ENCODE measurements at places on chromosomes 7 and 10.

GRCh38 chr7:114530057-114530611 lies 115.5 kb downstream of the FOXP2 start:
- ATAC-seq: no peak

DNA sequence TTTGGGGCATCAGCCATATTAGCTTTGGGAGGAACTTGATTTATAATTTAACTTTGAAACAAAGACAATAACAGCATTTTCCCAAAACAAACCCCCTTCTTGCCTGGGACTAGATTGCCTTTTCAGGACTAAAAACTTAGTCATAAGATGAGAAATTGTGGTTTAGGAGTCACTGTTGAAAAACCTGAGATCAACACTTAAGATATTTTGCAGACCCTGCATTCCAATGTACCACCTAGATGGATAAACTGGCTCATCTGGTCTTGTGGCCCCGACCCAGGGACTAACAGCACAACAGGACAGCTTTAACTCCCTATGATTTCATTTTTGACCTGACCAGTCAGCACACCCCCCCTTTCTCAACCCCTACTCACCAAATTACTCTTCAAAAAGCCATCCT lies 1165.4 kb downstream of the XPNPEP1 start:
- no peak for ATAC-seq

- ATAC-seq: no peak
Measured at GRCh38 chr7:101557421-101557820, 71.7 kb downstream of the MYL10 start.

DNA sequence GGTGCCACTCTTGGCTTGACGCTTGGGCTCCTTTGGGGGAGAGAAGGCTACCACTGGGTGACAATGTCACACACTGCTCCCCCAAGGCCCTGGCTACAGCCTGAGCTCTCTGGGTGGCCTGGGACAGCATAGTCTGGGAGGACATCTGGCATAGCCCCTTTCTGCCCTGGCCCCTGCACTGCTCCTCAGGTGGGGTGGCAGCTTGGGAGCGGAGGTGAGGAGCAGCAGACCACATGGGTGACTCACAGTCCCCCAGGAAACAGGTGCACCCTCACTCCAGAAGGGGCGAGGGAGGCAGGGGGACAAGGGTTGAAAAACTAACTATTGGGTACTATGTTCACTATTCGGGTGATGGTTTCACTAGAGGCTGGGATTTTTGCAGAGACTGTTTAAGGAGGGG lies 45.2 kb downstream of the NPTX2 start:
- no peak for ATAC-seq

DNA sequence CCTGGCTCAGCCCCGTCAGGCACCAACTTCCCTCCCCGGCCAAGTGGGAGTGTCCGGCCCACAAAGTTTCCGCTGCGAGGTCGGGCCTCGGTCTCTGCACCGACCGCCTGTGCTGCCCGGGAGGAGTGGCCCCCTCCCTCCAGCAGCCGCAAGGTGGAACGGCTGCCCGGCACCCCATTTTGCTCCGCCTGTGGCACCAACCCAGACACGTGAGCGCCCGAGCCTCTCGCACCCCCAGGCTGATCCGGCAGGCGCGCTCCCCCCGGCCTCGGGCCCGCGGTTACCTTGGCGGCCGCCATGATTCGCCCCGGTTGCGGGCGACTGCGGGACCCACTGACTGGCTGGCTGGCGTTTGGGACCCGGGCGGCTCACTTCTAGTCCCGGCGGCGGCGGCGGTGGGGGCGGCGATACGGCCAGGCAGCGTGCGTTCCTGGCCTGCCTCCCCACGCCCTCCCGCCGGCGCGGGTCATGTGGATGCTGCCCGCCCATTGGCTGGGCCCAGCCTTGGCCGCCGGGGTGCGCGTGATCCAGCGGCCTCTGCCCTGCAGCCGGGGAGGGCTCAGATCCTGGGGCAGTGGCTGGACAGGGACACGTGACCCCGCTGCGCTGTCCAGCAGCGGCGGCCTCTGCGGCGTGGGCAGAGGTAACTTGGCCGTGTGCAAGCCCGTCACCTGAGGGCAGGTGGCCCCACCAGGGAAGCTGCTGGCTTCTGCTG lies at the start of gene SLC25A13:
TSS of gene SLC25A13 (minus strand) at position 441 of the 715 bp plus-strand sequence. CDS start at position 299, 142 bp downstream.
- peak; percentile 93 for ATAC-seq

DNA sequence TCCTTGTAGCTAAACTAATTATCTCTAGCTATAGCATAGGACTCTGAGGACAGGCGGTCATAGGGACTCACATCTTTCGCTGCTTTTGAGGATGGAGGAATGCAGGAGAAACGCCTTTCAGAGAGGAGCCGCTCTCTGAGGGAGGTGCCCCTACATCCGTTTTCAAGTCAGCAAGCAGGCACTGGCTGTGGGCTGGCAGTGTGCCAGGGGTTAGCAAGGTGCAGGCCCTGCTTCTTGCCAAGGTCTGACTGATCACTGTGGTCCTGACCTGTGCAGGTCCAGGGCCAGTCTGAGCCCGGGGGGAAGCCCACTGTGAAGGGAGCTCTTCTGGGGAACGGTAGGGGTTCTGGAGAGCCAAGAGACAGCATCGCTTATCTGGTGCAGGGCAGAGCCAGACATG lies 89.4 kb downstream of the SH3PXD2A start:
- ATAC-seq: no peak

- no peak for ATAC-seq
Measured at GRCh38 chr7:132141109-132141508, 435.2 kb downstream of the PLXNA4 start.

DNA sequence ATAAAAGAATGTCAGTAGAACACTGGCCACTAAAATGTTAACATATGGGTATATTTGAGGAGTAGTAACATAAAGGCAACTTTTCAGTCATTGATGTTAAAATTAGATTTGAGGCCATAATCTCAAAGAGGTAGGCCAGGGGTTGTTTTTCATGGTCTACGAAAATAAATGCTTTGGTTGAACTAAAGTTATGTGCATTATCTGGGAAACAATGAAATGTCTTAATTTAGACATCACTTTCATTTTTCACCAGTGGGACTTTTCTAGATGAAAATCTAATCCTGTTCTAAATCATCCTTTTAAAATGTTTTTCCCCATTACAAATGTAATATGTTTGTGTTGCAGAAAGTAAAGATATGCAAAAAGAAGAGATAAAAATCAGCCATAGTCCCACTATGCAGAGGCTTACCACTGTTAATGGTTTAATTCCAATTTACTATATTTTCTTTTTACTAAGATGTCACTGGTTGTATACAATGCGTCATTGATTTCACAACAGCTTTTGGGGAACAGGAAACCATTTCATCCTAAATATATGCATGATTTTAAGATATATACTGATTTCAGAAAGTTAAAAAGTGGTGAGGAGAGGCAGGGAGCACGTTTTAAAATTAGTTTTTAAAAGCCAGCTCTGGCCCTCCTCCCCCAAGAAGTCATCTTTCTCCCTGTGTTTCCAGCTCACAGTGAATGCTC lies 64.3 kb downstream of the ARID5B start:
- no peak for ATAC-seq

DNA sequence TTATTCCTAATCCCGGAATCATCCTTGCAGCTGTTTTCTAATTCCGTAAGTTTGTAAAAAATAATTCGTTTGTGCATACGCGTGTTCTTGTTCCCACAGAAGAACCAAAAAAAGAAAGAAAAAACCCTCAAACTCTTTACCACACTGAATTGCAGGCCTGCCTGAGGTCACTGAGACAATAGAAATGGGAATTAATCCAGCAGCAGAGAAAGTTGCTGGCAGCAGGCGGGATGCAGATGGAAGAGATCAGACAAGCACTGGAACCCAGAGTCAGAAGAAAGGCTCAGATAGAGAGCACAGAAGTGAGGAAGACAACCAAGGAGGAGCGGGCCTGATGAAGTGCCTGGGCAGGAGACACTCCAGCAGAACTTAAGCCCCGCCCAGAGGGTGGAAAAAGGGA lies 141.5 kb upstream of the VWC2 start:
- ATAC-seq: no peak

DNA sequence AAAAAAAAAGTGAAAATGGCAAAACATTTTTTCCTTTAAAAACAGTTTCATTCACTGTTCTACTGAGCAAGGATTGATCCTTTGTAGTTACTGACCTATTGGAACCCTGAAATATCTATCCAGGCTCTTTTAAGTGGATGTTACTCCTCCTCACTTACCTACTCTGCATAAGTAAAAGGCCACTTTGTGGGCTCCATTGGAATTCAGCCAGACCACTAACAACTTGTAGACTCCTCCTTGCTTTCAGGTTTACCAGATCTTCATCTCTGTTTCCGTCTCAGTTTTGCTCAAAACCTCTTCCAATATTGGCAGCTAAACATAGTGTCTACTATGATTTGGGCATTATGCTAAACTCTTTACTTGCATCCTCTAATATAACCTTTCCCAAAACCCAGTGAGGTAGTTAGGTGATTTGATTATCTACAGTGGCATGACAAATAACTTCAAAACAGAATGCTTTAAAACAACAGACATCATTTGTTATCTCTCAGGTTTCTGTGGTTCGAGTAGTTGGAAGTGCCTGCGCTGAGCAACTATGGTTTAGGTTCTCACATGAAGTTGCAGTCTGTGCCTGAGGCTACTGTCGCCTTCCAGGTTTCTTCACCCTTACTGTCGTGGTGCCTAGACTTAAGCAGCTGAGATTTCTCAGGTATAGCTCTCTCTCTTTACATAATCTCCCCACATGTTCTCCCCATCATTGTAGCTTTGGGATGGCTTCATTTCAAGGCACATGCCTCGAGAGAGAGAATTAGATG lies 698.2 kb downstream of the REEP3 start:
- ATAC-seq: no peak

DNA sequence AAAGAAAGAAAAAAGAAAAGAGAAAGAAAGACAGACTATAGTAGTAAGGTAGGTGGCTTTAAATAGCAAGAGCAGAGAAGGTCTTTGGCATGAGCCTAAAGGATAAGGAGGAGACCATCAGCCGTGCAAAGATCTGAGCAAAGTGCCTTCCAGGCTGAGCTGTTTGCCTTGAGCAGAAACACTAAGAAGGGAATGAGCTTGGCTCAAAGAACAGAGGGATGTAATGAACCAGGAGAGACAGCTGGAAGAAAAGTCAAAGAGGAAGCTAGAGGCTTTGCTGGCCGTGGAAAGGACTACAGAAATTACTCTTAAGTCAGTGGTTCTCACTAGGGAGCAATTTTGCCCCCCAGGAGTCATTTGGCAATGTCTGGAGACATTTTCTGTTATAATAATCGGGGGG lies 228.6 kb downstream of the FGFR2 start:
- ATAC-seq: no peak

DNA sequence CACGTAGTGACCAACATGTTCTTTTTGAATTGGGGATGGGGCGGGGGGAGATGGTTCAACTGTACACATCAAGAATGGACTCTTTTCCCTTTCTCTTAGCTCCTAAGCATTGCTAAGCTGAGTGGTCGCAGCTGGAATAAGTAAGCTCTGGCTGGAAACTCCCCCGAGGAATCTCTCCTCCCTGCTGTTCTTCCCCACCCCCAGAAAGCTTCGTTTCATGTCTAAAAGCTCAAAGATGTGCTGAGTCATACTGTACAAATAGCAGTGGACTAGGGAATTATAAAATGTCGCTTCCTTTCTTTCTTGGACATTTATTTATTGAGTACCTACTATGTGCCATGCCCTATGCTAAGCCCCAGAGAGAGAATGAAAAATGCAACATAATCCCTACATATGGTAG lies 191.1 kb upstream of the ADO start:
- no peak for ATAC-seq

DNA sequence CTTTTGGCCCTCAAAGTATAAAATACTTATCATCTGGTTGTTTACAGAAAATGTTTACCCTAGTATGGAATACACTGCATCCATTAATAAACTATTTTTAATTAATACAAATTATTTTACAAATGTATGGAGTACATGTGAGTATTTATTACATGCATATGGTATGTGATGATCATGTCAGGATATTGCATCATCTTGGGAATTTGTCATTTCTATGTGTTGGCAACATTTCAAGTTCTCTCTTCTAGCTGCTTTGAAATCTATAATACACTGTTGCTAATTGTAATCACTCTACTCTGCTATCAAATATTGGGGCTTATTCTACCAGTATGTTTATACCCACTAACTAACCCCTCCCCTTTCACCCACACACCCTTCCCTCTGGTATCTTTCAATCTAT lies 103.9 kb upstream of the THSD7A start:
- no peak for ATAC-seq

GRCh38 chr10:68099736-68100135 lies 9.6 kb upstream of the MYPN start:
- no peak for ATAC-seq

GRCh38 chr10:71638064-71638821 lies 81.3 kb downstream of the C10orf105 start:
- ATAC-seq: no peak

- no peak for ATAC-seq
Measured at GRCh38 chr10:35937546-35937945, 295.4 kb upstream of the FZD8 start.

- no peak for ATAC-seq
Measured at GRCh38 chr7:38310591-38311101, 37.2 kb upstream of the TARP start.

DNA sequence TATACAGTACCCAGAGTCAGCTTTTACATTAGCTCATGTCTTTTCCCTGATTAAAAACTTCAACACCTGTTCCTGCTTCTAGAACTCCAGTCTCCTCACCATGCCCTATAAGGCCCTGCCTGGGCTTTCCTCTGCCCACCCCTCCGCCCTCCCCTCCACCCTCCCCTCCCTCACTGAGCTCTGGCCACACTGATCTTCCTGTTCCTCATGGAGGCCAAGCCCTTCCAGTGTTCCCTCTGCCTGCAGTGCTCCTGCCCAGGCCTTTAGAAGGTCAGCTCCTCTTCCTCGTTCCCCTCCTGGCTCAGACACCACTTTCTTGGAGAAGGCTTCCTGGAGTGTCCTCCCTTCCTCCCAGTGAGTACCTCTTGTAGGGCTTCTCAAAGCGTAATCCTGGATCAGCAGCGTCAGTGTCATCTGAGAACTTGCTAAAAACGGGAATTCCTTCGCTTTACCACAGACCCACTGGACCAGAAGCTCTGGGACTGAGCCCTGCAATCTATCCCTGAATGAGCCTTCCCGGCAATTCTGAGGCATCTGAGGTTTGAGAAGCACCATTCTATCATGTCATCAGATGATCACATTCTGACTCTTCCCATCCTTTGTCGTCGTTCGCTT lies 3.7 kb downstream of the PDZD7 start:
- no peak for ATAC-seq

All from stimulated activated memory B cell treated with anti-CD40 and anti-IgM and Interleukin-4, amounts not matched to agents 10 μg/mL and 1 μg/mL and 100 μg/mL, for 72 hours (primary cell).